ENCODE measurements at places on chromosomes 11 and 22.
A peak's percentile ranks its signal among the peaks of the same experiment; 100 is the strongest.

DNA sequence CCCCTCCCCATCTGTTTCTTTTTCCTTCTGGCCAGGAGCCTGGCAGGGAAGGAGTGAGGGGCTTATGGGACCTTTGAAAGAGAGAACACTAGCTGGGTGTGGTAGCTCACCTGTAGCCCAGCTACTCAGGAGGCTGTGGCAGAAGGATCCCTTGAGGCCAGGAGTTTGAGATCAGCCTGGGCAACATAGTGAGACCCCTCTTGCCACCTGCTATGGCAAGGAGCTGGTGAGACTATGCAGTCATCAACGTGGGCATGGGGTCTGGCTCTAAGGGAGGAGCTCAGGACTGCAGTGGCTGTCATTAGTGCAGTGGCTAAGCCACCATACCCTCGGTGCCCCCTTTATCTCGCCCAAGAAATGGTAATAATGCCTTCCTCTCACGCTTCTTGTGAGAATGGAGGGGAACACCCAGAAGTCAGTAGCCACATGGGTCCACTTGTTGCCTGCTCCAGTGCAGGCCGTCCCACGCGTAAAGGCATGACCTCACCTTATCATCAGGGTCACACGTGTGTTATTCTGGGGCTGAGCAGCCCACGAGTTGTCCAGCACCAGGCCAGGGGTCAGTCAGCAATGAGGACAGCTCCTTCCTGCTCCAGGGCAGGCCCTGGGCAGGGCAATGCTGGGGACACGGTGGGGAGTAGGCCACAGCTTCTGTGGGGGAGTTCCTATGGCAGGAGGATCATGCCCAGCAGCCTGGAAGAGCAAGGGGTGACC is 27.7 kb upstream of the TEF start:
- DNase-seq: no peak

GRCh38 chr22:23833017-23833751 is 5.6 kb downstream of the DERL3 start:
- no peak for DNase-seq

- DNase-seq: no peak
Observed at GRCh38 chr11:8649361-8649760, 33.1 kb downstream of the TRIM66 start.

- DNase-seq: no peak
Observed at GRCh38 chr22:47315862-47316419, 553.5 kb downstream of the TBC1D22A start.

GRCh38 chr22:42844756-42845155 is 12.3 kb downstream of the ARFGAP3 start:
- peak; percentile 36 for DNase-seq

GRCh38 chr22:23548501-23549197 is 31.4 kb downstream of the IGLL1 start:
- DNase-seq: no peak

DNA sequence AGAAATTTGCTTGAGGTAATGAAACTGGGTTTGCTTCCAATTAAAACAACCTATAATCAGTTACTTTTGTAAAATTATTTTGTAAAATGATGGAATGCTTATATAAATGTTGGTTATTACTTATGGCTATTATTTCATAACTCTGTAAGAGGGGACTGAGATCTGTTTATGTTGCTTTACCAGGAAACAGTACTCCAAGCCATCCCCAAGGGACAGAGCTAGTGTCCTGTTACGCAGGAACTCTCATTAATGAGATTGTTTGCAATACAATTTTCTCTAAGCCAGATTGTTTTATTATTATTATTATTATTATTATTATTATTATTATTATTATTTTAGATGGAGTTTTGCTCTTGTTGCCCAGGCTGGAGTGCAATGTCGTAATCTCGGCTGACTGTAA is 2.3 kb upstream of the NOX4 start:
- peak; percentile 52 for DNase-seq

DNA sequence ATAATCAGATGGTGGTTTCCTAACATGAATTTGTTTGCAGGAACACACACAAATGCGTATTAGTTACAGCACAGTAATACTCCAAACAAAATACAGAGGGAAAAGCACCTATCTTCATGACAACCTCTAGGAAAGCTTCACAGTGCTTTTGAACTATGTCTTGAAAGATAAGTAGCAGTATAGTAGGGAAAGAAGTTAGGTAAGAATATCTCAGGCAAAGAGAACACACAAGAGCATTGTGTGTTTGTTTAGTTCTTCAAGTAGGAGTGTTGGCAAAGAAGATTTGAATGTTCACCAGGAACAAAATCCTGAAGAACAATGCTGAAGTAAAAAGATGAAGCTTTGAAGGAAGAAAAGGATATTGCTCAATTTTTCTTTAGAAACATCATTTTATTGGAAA is 54.1 kb downstream of the ANO5 start:
- DNase-seq: no peak

GRCh38 chr11:10317776-10318526 is 13.1 kb downstream of the ADM start:
- no peak for DNase-seq

GRCh38 chr11:38884145-38884865 is 2286.3 kb upstream of the RAG2 start:
- DNase-seq: no peak

GRCh38 chr11:33455867-33456463 is 198.8 kb downstream of the HIPK3 start:
- no peak for DNase-seq

DNA sequence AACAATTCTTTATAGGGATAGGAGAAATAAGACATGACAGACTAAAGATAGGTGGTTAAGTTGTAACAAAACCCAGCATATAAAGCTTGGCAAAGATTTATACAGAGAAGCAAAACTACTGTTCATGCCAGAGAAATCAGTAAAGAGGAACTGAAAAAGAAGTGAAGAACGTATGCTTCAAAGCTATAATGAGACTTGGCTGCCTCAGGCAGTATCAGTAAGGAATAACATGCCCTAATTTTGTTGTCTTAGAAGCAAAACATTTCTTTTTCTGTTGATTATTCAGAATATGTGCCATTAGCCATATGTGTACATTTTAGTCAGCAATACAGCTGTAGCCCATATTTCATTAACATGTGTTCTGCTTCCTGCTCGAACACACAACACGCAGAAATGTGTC is 403.2 kb downstream of the NELL1 start:
- DNase-seq: no peak

DNA sequence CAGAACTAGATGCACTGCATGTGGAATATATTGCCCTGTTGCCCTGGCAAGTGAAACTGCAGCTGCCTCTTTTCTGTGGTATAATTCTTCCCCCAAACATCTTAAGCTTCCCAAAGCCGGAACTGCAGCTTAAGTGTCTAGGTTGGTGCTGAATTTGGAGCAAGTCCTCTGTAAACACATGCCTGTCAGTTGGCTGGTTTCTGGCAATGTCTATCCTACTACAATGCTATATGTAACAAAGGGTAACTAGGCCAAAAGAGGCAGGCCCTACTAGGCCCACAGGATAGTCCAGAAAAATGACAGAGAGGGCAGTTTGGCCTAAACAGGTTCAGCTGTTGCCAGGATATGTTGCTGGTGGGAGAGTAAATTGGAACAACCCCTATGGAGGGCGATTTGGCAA is 27.9 kb downstream of the ASCC2 start:
- DNase-seq: no peak

- no peak for DNase-seq
Observed at GRCh38 chr22:27183474-27183873, 526.1 kb downstream of the MIAT start.

DNA sequence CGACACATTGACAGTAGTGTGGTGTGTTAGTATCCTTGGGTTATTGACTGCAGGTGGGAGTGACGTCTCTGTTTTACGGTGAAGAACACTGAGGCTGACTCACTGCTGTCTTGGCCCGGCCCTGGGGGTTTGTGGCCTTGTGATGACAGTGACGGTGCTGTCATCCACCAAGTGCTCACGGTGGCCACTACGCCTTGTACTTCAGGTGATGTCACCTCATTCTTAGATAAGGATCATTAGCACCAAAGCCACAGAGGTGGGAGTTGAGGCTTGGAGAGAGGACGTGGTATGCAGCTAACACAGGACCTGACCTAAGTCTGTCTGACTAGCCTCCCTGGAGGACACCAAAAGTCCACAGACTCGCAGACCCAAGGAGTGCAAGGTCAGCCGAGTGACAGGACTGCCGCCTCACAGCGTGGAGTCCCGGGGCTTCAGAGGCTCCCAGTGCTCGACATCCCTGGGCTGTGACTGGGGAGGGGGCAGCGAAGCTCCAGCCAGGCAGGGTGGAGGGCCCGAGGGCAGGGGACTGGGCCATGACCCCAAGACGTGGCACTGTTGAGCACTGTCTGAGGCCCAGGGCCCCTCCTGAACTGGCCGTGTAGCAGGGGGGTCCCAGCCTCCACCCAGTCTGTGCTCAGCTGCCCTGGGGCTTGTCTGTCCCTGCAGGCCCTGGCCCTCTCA is 56.5 kb downstream of the NAT10 start:
- no peak for DNase-seq

DNA sequence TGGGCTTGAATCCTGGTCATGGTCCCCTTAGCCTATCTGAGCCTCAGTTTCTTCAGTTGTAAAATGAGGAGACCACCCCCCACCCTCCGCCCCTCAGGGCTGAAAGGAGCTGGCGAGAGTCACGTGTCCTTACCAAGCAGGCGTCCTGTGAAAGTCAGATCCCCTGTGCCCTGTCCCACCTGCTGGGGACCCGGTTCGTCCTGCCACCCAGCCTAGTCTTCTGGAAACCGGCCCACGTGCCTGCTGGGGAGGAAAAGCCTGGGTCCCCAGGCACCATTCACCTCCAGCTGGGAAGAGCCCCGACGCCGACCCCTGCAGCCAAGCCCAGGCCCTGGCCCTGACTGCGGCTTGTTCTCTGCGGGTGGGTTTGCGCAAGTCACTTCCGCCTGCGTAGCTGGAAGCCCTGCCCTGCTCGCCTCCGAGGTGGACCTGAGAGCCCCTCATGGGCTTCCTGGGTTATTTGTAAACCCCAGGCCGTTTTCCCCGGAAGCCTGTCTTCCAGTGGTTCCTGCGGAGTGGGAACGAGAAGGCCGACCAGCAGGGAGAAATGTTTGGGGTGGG is 679 bp upstream of the SSH3 start:
- peak; percentile 46 for DNase-seq

- DNase-seq: no peak
Observed at GRCh38 chr11:43269254-43269918, 42.4 kb upstream of the API5 start.

DNA sequence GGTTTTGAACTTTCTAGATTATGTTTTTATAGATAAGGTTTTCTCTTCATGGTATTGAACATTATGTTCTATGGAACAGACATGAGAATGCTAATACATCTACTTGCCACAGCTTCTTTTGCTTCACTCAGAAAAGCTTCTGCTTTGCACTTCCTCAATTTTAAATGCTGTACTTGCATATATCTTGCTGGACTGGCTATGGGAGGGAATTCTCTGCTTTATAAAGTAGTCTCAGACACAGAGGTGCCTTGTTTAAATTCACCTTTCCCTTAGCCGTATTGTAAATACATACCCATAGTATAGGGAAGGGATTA is 173.9 kb downstream of the DDX10 start:
- DNase-seq: no peak

DNA sequence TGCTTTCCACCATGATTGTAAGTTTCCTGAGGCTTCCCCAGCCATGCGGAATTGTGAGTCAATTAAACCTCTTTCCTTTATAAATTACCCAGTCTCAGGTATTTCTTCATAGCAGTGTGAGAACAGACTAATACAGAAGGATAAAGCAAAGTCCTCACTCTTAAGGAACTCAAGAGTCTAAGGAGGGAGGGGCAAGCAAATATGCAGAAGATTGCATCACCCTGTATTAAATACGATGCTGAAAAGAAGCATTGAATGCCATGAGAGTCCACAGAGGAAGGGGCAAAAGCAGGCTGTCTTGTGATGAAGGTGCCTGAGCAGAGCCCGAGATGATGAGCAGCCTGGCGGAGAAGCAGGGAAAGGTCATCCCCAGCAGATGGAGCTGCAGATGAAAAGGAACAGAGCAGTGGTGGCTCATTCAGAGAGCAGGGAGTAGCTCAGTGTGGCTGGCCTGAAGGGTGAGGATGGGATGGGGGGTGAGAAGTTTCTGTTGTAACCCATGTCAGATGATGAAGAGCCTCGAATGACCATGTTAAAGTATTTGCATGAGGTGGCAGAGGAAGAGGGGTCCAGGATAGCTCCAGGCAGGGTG is 6.3 kb upstream of the IZUMO1R start:
- no peak for DNase-seq

GRCh38 chr11:123430721-123431497 is 840 bp downstream of the GRAMD1B start:
- DNase-seq: no peak

DNA sequence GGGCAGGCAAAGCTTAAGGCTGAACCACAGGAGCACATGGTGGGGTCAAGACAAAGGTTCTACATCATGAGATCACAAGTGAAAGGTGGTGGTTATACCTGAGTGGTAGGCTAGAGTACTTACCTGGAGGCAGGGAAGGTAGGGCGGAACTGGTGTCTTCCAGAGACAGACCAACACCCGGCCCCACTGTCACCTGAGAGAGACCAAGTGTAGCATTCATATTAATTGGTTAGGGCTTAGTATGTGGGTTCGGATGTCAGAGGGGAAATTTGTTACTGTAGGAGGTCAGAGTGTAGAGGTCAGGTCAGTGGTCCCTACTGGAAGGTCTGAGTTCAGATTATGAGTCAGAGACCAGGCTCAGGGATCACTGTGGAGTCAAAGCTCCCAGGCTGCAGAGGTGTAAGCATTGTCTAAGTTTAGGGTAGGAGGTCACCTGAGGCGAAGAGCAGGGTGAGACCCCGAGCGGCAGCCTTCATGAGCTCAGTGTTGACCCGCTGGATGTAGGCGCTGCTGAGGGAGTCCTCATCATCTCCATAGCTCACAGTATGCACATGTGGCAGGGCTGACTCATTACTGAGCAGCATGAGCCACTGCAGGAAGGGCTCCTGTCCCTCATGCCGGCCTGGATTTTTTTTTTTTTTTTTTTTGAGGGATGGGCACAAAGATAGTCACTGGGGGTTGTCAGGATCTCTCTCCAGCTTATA is 3.2 kb downstream of the TPP1 start:
- DNase-seq: no peak

GRCh38 chr11:7907121-7907520 is 23.9 kb downstream of the OR10A6 start:
- no peak for DNase-seq

GRCh38 chr11:89065066-89065465 is 716 bp downstream of the GRM5 start:
- DNase-seq: no peak

DNA sequence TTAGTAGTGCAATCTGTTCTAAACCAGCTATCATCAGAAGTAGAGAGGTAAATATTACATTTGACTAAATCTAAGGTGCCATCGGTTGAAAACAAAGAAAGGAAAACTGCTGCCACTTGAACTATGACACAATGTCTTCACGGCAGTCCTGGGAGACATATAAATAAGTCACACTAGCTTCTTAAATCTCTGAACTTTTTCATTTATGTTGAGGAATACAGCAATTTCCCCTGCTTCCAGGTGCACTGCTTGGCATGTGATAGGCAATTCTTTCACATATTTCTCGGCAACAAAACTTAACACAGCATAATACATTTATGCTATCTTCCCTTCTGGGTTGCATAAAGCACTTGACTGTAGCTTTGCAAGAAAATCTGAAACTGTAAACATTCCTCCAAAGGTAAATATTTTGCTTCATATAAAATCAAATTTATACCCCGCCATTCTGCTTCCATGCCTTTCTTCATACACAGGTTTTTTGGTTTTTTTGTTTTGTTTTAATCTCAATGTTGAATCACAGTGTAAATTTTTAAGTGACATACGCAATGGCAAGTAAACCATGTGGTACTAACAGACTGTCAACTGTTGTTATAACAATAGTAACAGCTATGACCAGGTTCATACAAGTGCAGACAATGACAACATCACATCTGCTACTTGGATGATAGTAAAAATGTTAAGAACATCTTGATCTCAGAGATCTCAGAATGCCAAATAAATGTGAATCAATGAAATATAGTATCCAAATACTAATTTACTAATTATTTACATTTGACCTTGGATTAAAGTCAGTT is 18.2 kb downstream of the USP28 start:
- no peak for DNase-seq

Measured in fibroblast of gingiva (primary cell).